NCI-H1436 treated with DMSO at 0.1 percent for 48 hours (cell line): ENCODE measurements at places on chromosomes 16 and 17.
A peak's percentile ranks its signal among the peaks of the same experiment; 100 is the strongest.

DNA sequence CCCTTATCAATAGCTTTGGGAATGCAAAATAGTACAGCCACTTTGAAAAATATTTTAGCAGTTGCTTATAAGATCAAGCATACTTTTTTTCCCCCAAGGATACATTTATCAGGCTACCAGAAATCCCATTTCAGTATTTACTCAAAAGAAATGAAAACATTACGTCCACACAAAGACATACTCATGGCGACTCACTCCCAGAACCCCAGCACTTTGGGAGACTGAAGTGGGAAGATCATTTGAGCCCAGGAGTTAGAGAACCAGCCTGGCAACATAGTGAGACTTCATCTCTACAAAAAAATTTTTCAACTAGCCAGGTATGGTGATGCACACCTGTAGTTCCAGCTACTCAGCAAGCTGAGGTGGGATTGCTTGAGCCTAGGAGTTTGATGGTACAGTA, 5.9 kb downstream of the SKA2 start:
- DNase-seq = no peak

DNA sequence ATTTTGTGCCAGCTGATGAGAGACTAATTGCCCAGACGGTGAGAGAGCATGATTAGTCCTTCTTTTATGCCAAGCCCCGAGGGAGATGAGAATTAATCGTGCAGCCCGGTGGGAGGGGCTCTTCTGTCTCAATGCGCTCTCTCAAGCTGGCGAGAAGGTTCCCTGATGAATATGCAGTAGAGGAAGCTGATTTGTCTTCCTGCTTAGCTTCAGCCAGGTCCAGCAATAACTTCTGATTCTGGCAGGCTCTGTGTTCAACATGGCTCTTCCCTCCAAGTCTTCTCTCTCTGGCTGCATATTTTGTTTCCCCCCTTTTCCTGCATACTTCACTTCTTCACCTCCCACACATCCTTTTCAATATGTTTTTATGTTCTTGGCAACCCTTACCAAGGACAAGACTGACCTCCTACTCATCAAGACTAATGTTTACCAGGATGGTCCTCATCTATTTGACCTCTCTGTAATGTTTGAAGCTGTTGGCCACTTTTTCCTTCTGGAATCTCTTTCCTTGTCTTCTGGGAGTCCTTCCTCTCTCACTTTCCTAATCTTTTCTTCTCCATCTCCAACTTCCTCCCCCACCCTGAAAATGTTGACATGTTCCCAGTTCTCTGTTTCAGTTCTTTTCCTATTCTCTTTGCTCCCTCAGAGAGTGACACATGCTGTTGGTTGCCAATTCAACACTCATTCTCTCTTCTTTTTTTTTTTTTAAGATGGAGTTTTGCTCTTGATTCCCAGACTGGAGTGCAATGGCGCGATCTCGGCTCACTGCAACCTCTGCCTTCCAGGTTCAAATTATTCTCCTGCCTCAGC, 33.1 kb downstream of the ARL4D start:
- peak; percentile 90 for DNase-seq

- no peak for DNase-seq
Measured at GRCh38 chr17:82678265-82678891, 20.1 kb downstream of the RAB40B start.

- DNase-seq = no peak
Measured at GRCh38 chr16:85229869-85230462, 117.7 kb upstream of the CIBAR2 start.

- DNase-seq = no peak
Measured at GRCh38 chr16:81997738-81998137, 13.5 kb downstream of the SDR42E1 start.

- no peak for DNase-seq
Measured at GRCh38 chr17:31318298-31318801, 3.1 kb downstream of the EVI2A start.

DNA sequence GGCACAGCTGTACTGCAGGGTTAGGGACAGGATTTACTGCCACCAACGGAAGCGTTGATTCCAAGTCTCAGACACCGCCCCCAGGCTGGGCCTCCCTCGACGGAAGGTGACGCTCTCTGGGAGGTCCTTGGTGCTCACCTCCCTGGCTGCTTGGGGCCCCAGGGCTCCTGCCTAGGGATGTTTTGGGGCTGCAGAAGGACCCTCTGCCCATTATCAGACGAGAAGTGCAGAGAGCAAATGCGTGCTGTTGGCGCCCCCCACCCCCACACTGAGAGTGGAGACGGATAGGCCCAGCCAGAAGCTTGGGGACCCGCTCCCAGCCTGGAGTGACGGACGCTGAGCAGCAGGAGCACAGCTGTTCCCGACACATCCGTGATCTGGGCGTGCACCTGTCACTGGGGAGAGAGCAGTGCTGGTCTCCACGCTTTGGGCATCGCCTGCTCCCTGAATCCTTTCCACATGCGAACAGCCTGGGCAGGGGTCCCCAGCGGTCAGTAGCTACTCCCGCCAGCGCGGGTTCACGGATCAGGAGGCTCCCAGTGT, 5.1 kb upstream of the SOX8 start:
- no peak for DNase-seq

GRCh38 chr17:951325-952132, 28.0 kb downstream of the NXN start:
- no peak for DNase-seq

DNA sequence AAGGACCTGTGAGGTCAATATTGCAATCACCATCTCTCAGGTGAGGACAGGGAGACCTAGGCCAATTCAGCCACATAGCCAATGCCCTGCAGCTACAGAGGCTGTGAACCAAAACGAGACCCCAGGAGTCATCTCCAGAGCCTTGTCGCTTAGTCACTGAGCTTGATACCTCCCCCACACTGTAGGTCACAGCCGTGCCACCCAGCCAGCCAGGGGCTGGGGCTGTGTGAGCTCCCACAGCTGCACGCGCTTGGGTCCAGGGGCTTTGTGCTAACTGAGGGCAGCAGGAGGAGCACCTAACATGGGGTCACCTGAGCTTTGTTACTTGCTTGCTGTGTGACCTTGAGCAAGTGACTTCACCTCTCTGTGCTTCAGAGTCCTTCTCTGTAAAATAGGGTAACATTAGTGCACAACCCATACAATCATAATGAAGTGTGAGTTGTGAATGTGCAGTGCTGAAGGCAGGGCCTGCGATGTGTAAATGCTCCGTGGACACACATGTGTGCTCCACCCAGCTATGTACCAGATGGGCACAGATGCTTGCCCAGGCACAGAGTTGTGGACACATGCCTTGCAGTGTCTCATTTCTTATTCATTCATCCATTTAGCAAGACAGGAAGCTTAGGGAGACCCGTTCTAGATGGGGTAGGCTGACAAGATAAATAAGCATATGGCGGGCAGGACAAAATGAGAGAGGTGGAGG, 25.9 kb downstream of the SBK1 start:
- no peak for DNase-seq

- no peak for DNase-seq
Measured at GRCh38 chr16:83692224-83692623, 115.6 kb upstream of the HSBP1 start.

- no peak for DNase-seq
Measured at GRCh38 chr16:11024333-11025053, 80.1 kb downstream of the CLEC16A start.

DNA sequence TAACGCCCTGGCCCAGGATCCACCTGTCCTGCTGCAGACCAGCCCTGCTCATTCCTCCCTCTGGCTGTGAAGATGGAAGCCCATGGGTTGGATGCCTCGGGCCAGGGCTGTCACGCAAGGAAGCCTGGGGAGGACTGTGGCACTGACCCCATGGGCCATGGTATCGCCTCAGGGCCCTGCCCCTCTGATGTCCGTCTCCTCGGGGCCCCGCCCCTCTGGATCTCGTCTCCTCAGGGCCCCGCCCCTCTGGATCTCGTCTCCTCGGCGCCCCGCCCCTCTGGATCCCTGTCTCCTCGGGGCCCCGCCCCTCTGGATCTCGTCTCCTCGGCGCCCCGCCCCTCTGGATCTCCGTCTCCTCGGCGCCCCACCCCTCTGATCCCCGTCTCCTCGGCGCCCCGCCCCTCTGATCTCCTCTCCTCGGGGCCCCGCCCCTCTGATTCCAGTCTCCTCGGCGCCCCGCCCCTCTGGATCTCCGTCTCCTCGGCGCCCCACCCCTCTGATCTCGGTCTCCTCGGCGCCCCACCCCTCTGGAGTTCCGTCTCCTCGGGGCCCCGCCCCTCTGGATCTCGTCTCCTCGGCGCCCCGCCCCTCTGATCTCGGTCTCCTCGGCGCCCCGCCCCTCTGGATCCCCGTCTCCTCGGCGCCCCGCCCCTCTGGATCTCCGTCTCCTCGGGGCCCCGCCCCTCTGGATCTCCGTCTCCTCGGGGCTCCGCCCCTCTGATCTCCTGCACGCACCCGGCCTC, 24.0 kb downstream of the METRNL start:
- DNase-seq = peak; percentile 59

- DNase-seq = no peak
Measured at GRCh38 chr17:35978346-35978745, 3.0 kb downstream of the CCL16 start.

DNA sequence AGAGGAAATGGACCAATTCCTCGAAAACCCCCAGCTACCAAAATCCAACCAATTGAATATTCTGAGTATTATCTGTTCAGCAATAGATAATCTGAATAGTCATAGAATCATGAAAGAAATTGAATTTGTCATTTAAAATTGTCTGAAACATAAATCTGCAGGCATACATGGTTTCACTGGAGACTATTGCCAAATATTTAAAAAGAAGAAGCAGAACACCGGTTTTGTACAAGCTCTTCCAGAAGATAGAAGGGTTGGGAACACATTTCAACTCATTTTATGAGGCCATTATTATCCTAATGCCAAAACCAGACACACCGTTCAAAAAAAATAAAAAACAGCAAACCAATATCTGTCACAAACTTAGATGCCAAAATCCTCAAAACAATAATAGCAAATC, 195.5 kb downstream of the RPTOR start:
- DNase-seq = no peak

DNA sequence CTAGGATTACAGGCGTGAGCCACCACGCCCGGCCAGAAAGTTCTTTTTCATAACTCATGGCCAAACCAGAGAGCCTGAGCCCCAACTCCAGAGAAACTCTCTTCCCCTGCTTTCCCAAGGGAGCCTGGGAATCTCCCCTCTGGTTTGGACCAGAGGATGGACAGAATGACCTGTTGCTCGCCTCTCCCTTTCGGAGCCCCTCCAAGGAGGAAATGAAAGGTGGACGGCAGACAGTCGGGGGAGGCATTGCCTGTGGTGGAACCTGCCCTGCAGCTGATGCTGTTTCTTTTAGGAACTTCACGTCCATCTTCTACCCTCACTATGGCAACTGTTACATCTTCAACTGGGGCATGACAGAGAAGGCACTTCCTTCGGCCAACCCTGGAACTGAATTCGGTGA, 65.5 kb downstream of the SCNN1B start:
- no peak for DNase-seq

- no peak for DNase-seq
Measured at GRCh38 chr16:50999181-50999580, 151.9 kb downstream of the SALL1 start.

- no peak for DNase-seq
Measured at GRCh38 chr16:53183442-53183841, 128.7 kb downstream of the CHD9 start.

DNA sequence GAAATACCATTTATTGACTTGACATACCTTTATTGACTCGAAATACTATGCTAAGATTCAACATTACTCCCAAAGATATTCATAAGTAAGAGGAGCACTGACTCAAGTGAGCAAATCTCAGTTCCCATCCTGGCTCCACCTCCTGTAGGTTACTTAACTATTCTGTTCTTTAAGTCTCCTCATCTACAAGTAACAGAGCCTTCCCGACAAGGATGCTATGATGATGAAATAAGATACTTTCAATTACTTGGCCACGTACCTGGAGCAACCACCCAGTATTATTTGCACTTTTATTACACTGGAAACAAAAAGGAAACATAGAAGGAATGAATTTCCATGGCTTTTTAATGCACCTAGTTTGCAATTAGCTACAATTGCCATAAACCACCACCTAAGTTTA, 16.3 kb downstream of the KANSL1 start:
- DNase-seq = no peak

DNA sequence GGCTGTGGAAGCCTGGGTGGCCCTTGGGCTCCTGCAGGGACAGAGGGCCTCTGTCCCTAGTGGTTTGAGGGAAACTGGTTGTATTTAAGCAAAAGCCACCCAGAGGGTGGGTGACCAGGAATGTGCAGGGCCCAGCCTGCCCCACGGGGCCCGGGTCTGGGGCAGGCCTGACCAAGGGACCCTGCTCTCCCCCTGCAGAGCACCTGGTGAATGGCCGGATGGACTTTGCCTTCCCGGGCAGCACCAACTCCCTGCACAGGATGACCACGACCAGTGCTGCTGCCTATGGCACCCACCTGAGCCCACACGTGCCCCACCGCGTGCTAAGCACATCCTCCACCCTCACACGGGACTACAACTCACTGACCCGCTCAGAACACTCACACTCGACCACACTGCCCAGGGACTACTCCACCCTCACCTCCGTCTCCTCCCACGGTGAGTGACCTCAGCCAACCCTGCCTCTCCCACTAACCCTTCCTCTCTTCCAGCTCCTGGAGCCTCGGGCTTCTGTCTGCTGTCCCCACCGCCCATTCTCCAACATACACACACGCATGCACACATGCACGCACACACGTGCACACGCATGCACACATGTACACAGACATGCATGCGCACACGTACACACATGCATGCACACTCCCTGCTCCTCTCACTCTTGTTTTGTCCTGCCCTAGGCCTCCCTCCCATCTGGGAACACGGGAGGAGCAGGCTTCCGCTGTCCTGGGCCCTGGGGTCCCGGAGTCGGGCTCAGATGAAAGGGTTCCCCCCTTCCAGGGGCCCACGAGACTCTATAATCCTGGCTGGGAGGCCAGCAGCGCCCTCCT, 10.4 kb downstream of the GALK1 start:
- DNase-seq = no peak

- DNase-seq = no peak
Measured at GRCh38 chr17:59525668-59526067, 39.7 kb upstream of the DHX40 start.

GRCh38 chr17:40340880-40341807, 23.4 kb downstream of the GJD3 start:
- DNase-seq = no peak

GRCh38 chr16:2497695-2498484, 15.9 kb upstream of the ATP6V0C start:
- DNase-seq = no peak

GRCh38 chr17:38588788-38589174, 17.0 kb downstream of the SRCIN1 start:
- DNase-seq = no peak

GRCh38 chr16:89383095-89384003, 107.0 kb downstream of the ANKRD11 start:
- DNase-seq = no peak
